ENCODE measurements at places on chromosomes 3 and 15. TPM values are rescaled to one million over a fixed set of nuclear protein-coding genes. Genes with fewer than 3 reads are reported as not detected.

- DNase-seq, result peak; percentile 99
Measured at GRCh38 chr3:183285828-183286457, 32.9 kb downstream of the B3GNT5 start.

DNA sequence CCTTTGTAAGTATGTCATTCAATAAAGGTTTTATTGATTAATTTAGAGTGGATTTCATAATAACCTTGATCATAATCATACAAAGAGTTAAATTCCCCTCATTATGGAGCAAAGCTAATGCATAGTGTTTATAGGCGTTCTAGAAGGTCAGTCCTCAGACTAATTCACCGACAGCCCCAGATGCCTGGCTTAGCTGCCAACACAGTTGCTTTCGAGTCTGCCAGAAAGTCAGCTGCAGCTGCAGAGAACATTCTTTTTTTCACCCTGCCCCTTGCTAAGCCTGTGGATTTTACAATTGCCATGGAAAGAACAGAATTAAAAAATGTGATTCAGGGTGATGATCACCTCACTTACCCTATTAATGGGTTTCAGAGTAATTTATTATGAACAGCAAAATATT, 21.2 kb downstream of the CADM2 start:
- DNase-seq, result no peak

- no peak for DNase-seq
Measured at GRCh38 chr15:62021991-62022600, 38.2 kb downstream of the VPS13C start.

- DNase-seq, result no peak
Measured at GRCh38 chr15:40271685-40272484, 11.0 kb downstream of the ANKRD63 start.

DNA sequence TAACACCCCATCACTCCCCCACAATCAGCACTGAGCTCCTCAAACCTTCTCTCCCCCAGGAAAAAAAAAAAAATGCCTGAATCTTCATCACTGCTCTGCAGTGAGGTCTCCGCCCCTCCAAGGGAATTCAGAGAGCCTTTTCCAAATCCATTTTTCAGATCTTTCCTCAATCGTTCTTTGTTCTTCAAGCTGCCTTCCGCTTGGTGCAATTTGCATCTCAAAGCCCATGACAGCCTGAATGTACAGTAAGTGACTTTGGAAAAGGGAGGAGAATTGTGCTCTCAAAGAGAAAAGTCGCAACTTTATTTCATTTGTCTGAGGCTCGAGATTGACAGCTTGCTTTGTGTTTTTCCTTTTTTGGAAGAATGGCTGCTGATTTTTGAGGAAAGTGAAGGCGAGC, 75.0 kb downstream of the CORO2B start:
- no peak for DNase-seq

DNA sequence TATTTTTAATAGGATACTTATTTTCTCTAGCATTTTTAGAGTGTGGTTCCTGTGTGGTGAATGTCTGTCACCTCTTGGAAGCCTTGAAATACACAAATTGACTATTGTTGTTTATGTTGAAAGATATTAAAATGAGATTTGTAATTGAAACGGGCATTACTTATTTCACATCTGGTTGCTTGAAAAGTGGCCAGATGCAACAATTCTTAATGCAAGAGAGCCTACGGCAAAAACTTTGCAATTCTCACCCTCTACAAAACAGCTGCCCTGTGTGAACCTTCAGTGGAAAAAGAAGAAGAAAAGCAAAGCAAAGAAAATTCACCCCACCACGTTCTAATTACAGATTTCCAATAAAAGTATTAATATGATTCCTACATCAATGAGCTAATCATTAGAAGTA, 46.6 kb downstream of the PPARG start:
- no peak for DNase-seq

GRCh38 chr3:4359805-4360502, 56.8 kb downstream of the SETMAR start:
- DNase-seq, result peak; percentile 37

GRCh38 chr15:25208735-25209134, 230.1 kb downstream of the UBE3A start:
- no peak for DNase-seq

- no peak for DNase-seq
Measured at GRCh38 chr3:44330444-44330843, 8.1 kb upstream of the TCAIM start.

GRCh38 chr15:71649894-71650293, 160.5 kb upstream of the NR2E3 start:
- peak; percentile 30 for DNase-seq

DNA sequence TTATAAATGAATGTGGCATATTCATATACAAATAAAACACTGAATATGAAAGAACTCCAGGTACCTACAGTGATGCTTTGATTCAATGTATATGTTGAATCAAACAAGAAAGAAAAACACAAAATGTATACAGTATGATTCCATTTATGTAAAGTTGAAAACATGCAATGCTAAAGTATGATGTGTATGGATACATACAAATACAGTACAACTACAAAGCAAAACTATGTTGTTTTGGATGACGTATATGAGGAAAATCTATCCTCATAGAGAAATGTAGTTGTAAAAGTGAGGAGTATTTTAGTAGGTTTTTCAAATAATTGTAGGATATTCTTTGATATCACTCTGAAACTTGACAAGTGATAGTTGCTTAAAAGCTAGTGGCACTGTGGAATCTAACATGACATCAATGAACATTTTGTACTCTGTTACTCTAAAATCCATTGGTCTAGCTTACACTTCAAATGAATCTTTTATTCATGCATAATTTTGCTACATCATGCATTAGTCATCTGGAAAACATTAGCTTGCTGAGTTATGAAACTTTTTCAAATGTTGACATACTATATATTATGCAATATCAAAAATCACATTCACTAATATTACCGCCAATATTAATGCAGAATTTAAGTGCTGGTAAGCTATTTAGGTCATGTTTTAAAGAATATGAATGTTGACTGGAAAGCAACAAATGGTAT, 278.1 kb upstream of the CHRNA7 start:
- peak; percentile 1 for DNase-seq

GRCh38 chr3:132342183-132342582, 25.0 kb downstream of the ACP3 start:
- DNase-seq, result peak; percentile 25

DNA sequence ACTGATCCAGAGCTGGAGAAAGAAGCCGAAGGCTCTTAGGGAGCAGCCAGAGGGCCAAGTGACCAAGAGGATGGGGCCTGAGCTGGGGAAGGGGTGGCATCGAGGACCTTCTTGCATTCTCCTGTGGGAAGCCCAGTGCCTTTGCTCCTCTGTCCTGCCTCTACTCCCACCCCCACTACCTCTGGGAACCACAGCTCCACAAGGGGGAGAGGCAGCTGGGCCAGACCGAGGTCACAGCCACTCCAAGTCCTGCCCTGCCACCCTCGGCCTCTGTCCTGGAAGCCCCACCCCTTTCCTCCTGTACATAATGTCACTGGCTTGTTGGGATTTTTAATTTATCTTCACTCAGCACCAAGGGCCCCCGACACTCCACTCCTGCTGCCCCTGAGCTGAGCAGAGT, 9.5 kb downstream of the CHRD start:
- no peak for DNase-seq

DNA sequence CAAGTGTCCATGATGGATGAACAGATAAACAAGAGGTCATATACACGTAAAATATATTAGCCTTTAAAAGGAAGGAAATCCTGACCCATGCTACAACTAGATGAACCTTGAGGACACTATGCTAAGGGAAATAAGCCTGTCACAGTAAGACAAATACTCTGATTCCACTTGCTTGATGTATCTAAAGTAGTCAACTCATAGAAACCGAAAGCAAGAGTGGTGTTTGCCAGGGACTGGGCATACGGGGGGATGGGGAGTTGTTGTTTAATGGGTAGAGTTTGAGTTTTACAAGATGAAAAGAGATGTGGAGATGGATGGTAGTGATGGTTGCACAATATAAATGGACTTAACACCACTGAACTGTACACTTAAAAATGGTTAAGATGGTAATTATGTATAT, 65.4 kb downstream of the C3orf70 start:
- no peak for DNase-seq

DNA sequence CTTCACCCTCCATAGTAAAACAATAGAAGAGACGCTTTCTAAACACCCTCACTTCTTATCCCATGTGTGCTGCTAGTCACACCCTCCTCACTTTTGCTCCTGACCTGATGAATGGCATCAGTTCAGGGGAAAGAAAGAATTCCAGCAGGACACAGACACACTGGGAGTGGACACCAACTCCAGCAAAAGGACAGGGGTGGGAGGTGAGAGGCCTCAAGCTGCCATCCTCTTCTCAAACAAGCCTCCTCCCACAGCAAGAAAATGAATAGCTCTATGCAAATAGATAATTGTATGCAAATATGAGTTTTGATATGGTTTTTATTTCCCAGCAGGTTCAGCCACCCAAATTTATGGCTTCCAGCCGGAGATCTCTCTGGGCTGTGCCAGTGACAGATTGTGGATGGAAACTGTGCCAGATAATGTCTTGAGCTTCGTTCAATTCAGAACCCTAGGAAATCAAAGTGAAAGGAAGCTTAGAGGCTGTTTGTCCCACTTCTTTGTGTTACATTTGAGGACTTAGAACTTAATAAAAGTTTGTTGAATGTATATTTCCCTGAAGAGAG, 209.3 kb upstream of the PPP2R3A start:
- DNase-seq, result no peak

GRCh38 chr15:85892232-85892631, 97.5 kb upstream of the KLHL25 start:
- no peak for DNase-seq

DNA sequence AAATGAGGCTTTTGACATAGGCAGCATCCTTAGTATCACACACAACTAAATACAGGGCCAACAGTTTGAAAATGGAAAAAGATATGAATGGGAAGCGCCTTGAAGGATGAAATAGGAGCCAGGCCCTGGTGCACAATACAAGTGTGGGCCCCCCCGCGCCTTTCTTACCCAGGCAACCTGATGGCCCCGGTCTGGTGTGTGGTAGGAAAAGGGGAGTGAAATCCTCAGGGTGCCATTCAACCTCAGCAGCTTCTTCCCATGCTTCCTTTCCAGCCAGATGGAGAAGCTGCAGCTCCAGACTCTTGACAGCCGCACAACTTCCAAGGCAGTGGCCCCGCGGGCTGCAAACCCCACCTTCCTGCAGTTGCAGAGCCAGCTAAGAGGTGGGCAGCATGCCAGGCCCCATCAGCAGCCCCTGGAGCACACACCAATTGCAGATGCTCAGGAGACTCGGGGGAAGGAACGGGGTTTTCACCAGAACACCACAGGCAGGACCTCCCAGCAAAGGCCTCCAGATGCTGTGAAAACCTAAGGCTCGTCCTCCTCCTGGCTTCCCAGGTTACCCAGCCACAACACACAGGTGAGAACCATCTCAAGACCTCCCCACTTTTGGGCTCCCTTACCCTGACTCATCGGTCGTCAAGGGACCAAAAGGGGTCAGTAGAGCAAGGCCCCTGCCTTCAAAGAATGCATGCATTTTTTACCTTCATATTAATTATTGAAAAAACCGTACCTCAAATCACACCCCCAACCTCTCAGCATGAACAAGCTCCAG, 101.6 kb downstream of the CPN2 start:
- DNase-seq, result no peak

GRCh38 chr3:186782542-186783057, 777 bp upstream of the EIF4A2 start:
- no peak for DNase-seq

DNA sequence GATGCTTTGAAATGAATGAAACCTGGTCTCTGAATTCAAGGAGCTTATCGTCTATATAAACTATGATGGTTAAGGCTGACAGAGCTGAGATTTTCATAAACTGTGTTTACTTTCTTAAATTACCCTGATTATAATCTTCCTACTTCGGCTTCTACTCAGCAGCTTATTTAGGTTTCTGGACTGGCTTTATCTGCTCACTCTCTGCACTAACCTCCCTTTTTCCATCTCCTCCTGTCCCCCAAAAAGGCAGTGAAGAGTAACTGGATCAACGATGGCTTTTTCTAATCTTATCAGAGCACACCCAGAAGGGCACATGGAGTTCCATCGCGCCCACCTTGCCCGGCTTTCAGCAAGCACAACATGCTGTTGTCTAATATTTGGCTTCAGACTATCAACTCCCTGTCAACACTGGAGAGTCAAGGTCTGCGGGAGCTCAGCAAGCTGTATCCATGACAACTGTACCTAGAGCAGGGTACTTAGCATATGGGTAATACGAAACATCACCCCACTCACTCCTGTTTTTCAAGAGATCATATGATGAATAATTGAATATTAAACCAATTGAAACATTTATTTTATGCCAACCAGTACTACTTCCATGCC, 417.3 kb downstream of the GABRB3 start:
- no peak for DNase-seq

Gene RHCG
- not detected for total RNA-seq

Gene REC114
- total RNA-seq, result not detected
